Mesothelial cell of epicardium (in vitro differentiated cells): ENCODE measurements at places on chromosomes 6 and 20.

DNA sequence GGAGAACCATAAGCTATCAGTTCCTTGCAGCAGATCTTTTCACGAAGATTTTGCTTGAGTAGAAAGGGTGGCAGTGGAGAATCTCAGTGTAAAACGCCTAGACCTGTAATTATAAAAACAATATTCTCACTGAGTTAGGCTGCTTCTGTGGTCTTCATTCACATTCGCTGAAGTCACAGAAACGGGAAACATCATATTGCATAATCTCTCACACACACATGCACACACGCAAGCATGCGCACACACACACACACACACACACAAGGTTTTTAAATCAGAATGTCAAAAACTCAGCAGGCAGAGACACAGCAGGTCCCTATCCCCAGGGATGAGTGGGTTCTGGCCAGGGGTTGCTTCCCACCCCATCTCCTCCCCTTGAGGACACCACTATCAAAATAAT lies 175.5 kb downstream of the ATXN1 start:
- H3K36me3 ChIP-seq, result peaks cover 20% of the 10 kb centered on the region
- no peak for DNase-seq
- no peaks in the 10 kb centered on the region for H3K27me3 ChIP-seq
- peaks cover 17% of the 10 kb centered on the region for H3K4me1 ChIP-seq

GRCh38 chr6:113377362-113377942 lies 479.7 kb upstream of the MARCKS start:
- DNase-seq, result no peak
- peaks cover 43% of the 10 kb centered on the region for H3K4me1 ChIP-seq
- no peaks in the 10 kb centered on the region for H3K36me3 ChIP-seq
- no peak overlapping the region for H3K4me3 ChIP-seq
- H3K27me3 ChIP-seq, result no peaks in the 10 kb centered on the region

GRCh38 chr6:28953585-28954258 lies 29.9 kb upstream of the TRIM27 start:
- H3K4me3 ChIP-seq, result peak overlapping the region; percentile 90
- H3K36me3 ChIP-seq, result no peaks in the 10 kb centered on the region
- peak overlapping the region; percentile 80 for H3K27ac ChIP-seq

DNA sequence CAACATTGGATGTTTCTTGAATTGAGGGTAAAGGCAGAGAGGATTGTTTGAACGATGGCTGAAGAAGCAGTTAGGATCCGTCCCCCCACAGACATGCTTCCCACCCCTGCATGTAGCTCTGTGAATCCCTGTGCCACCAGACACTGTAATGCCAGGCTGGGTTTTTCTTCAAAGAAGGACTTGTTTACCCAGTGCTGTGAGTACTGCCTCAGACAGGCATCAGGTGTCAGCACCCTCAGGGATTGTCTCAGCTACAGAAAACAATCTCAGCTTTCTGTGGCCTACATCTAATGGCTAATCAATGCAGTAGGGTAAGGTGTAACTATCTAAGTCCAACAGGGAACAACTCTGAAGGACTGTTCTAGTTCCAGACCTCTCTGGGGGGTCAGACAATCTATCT lies 853.0 kb upstream of the EPHA7 start:
- no peak overlapping the region for H3K27ac ChIP-seq
- no peak for DNase-seq
- H3K27me3 ChIP-seq, result no peaks in the 10 kb centered on the region
- no peaks in the 10 kb centered on the region for H3K36me3 ChIP-seq

- H3K27ac ChIP-seq, result no peak overlapping the region
- peaks cover 9% of the 10 kb centered on the region for H3K36me3 ChIP-seq
- peaks cover 8% of the 10 kb centered on the region for H3K4me1 ChIP-seq
- H3K27me3 ChIP-seq, result peaks cover 8% of the 10 kb centered on the region
- DNase-seq, result no peak
These were observed 37.5 kb upstream of the HAO1 start for GRCh38 chr20:7977709-7978108.
